ENCODE measurements at places on chromosomes 4 and X. TPM values are rescaled to one million over a fixed set of nuclear protein-coding genes. Genes with fewer than 3 reads are reported as not detected.

DNA sequence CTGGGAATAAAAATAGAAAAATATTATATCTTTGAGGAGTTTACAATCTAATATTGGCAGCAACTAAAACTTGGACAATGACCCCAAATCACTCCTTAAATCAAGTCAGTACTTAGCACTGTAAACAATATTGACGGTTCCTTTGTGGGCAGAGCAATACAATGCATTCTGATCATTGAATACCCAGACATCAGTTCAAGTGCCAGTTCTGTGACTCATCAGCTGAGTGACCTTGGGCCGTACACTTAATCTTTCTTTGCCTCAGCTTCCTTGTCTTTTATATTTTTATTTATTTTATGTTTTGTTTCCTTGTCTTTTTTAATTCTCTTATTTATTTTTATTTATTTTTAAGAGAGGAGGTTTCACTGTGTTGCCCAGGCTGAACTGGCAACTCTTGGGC lies 112.2 kb upstream of the ANXA3 start:
- no peak for DNase-seq
- no peaks in the 10 kb centered on the region for H3K4me1 ChIP-seq
- H3K27ac ChIP-seq, result no peak overlapping the region

DNA sequence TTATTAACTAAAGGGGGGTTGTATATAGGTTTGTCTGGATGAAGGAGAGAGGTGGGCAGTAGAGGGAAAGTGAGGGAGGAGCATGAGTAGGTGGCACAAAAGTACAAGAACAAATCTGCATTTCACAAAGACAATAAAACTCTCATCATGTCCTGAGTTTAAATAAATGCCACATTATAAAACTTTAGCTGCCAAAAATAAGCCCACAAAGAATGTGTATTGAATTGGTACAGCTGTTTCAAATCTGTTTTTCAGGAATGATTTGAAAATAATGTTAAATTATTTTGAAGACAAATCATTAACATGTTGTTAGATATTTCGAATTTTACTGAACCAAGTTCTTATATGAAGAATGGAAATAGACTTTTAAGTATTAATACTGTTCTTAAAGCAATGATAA lies 5.8 kb downstream of the CNKSR2 start:
- peaks cover 6% of the 10 kb centered on the region for H3K4me1 ChIP-seq
- H3K27ac ChIP-seq, result no peak overlapping the region
- H3K36me3 ChIP-seq, result no peaks in the 10 kb centered on the region
- no peak overlapping the region for H3K4me3 ChIP-seq

GRCh38 chrX:13768939-13769338 lies 34.4 kb downstream of the OFD1 start:
- no peak overlapping the region for H3K4me3 ChIP-seq
- no peaks in the 10 kb centered on the region for H3K36me3 ChIP-seq
- no peaks in the 10 kb centered on the region for H3K4me1 ChIP-seq

DNA sequence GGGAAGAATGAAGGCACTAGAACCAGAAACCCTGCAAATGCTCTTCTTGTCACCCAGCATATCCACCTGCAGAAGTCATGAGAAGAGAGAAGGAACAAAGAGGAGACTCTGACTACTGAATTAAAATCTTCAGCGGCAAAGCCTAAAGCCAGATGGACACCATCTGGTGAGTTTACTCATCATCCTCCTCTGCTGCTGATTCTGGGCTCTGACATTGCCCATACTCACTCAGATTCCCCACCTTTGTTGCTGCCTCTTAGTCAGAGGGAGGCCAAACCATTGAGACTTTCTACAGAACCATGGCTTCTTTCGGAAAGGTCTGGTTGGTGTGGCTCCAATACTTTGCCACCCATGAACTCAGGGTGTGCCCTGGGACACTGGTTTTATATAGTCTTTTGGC lies 181.7 kb downstream of the AR start:
- H3K4me3 ChIP-seq, result no peak overlapping the region
- no peaks in the 10 kb centered on the region for H3K27me3 ChIP-seq
- peaks cover 10% of the 10 kb centered on the region for H3K36me3 ChIP-seq

The SERTM2 gene
- total RNA-seq, result 29.1 TPM
